ENCODE measurements at places on chromosomes 3 and 15.

GRCh38 chr3:155737844-155738460 is 6.9 kb downstream of the PLCH1 start:
- no peak for DNase-seq

GRCh38 chr3:15728766-15729165 is 69.0 kb downstream of the ANKRD28 start:
- no peak for DNase-seq

DNA sequence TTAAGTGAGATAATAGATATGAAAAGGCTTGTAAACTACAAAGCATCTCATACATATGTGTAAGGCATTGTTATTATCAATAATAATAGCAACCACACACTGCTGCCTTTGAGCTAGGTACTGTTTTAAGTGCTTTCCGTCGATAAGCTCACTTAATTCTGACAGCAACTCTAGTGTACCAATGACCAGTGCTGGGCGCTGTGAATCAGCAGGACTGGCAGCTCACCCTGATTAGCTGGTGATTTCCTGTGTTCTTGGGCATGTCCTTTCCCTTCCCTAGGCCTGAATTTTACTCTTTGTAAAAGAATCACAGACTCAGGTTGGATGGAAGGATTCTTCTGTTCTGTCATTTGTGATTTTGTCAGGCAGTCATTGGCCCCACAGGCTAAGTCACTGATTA is 215.6 kb downstream of the LPP start:
- no peak for DNase-seq

- peak; percentile 83 for DNase-seq
Measured at GRCh38 chr15:64180235-64180824, 17.5 kb upstream of the PPIB start.

GRCh38 chr15:68989541-68990230 is 24.8 kb upstream of the NOX5 start:
- no peak for DNase-seq

DNA sequence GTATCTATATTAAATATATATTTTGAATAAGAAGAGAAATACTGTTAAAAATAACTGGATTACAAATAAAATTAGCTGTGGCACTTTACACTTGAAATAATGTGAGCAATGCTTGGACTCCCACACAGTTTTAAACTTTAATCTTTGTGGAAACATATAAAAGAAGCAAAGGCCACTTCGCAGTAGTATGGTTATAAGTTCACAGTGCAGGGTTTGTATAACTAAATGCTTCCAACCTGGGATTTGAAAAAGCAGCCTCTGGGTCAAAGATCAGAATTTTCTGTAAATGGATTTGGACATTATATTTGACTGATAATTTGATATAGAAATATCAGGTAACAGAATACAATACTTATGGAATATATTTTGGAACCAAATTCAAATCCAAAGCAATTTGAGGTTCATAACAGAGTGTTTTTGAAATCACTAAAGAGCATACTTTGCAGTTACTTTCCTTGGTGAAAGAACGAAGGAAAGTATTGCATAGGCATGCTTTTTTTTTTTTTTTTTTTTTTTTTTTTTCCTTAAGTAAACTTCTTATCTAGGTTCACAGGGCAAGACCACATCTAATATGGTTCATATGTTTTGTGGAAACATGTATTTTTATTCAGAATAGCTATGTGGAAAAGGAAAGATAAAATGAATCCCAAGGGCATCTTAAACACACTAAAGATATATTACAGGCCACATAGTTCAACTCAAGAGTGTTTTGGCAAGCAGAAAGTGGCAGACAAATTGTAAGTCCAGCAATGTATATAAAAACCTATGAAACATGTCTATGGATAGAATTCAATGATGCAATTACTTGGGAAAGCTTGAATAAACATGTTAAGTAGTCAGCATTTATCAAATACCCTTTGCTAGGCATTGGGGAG is 47.1 kb upstream of the SGO1 start:
- DNase-seq = no peak

GRCh38 chr3:110420158-110420641 is 651.4 kb upstream of the NECTIN3 start:
- DNase-seq = no peak

- DNase-seq = no peak
Measured at GRCh38 chr3:55647063-55647462, 160.0 kb upstream of the WNT5A start.

- DNase-seq = no peak
Measured at GRCh38 chr3:172658344-172659245, 52.3 kb downstream of the NCEH1 start.

DNA sequence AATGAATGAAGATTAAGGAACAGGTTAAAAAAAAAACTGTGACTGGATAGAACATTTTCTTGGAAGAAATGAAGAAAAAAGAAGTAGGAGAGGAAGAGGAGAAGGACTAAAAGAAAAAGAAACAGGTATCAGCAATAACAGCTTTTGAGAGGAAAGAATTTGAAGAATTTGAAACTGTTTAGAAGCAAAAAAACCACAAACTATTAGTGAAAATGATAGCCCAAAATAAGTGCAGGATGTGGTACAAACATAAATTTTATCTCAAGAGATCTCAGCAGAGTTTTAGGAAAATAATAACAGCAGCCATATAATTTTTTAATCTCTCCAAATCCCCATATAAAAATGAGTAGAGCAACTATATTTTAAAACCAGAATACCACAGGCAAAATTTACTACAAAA is 8.8 kb upstream of the A4GNT start:
- no peak for DNase-seq

- DNase-seq = peak; percentile 82
Measured at GRCh38 chr15:60585743-60586708, 107.1 kb upstream of the ICE2 start.

GRCh38 chr3:53056442-53056841 is 10.6 kb upstream of the SFMBT1 start:
- no peak for DNase-seq

DNA sequence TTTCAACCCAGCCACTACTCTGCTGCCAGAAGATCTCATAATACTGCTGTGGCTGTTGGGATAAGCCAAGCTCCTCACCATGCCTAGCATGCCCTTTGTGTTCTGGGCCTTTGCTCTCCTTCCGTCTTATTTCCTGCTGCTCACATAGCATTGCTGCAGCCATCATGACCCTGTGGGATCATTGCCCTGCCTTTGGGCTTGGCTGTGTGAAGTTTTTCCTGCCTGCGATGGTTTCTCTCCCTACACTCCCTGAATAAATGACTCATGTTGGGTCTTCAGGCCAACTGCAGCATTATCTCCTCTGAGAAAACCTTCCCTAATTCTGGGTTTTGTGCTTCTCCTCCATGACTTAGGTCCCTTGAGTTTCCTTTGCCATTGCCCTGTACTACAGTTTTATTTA is 20.8 kb upstream of the TRA2B start:
- no peak for DNase-seq

DNA sequence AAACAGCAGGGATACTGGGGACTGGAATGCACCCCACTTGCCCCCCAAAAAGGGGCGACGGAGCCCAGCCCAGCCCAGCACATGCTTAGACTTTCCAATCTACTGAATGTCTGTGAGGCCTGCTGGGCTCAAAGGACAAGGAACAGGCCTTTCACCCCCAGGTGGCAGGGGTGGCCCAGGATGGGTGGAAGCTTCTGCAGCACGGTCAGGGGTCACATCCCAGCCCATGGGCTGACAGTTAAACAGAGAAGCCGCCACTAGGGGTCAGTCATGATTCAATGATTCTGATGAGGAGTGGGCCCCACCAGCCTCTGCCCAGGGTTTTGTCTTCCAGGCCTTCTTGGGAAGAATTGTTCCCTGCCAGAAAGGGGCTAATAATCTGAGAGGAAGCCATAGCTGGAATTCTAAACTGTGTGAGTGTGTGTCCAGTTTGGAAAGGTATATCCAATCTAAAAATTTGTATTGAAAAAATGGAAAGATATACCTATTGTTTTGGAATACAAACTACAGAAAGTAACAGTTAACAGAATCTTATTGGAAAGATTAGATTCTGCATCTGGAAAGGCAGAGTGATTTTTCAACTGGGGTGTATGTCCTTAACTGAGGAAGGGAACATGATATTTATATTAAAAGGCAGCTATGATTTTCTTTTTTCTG is 2.2 kb downstream of the CHRNB4 start:
- peak; percentile 53 for DNase-seq

GRCh38 chr3:56974247-56974930 is 86.1 kb upstream of the SPATA12 start:
- no peak for DNase-seq

DNA sequence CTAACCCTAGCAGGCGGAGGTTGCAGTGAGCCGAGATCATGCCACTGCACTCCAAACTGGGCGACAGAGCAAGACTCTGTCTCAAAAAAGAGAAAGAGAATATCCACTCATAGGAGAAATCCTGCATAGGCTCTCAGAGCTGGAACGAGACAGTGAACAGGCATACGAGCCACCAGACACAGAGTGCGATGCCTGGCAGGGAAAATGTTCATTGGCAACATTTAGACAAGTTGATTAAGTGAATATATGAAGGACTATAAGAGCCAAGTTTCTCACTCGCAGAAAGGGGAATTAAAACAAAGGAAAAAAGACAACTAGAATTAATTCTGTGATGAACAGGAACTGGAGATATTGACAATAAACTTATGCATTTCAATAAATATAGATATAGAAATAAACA is 27.1 kb upstream of the ARHGEF26 start:
- no peak for DNase-seq

DNA sequence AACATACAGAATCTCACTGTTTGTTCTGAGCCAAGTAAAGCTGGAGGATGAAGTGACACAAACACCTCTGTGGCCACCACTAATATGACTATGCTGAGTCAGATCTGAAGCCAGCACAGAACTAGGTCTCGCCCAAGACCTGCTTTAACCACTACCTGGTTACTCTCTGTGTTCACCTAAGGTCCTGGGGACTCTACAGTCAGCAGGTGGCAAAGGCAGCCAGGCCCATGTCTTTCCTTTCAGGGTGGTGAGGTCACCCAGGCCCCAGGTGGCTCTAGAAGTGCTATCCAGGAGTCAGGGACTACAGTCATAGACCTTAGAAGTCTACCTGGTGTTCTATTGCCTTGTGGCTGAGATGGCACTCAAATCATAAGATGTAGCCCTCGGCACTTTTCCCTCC is 287.9 kb upstream of the ARRDC4 start:
- DNase-seq = no peak

DNA sequence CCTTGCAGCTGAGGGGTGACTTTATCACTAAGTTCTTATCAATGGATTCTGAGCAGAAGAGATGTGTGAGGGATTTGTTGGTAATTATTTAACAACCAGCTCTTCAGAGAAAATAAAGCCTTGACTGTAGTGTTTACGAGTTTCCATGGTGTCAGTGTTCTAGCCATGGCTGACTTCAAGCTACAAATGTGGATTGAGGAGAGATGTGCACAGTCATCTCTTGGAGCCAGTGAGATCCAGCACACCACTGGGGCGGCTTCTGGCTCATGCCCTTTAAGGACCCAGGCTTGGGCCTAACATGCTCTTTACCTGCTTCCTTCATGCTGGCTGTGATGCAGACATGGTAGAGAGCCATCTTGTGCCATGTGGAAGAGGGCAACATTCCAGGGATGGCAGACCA is 145.6 kb upstream of the MRPS22 start:
- DNase-seq = no peak

DNA sequence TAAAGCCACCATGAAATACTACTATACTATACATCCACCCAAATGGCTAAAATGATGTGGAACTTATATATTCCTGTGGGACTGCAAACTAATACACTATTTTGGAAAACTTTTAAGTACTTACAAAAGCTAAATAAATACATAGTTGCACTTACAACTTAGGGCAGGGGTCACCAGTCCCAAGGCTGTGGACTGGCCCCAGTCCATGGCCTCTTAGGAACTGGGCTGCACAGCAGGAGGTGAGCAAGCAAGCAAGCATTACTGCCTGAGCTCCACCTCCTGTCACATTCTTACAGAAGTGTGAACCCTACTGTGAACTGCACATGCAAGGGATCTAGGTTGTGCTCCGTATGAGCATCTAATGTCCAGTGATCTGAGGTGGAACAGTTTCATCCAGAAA is 18.1 kb downstream of the PIGB start:
- no peak for DNase-seq

GRCh38 chr3:117278424-117279190 is 569.0 kb downstream of the TUSC7 start:
- DNase-seq = no peak

GRCh38 chr15:78108300-78109084 is 16.1 kb downstream of the SH2D7 start:
- DNase-seq = peak; percentile 27

- DNase-seq = peak; percentile 57
Measured at GRCh38 chr15:71730277-71731144, 79.8 kb upstream of the NR2E3 start.

DNA sequence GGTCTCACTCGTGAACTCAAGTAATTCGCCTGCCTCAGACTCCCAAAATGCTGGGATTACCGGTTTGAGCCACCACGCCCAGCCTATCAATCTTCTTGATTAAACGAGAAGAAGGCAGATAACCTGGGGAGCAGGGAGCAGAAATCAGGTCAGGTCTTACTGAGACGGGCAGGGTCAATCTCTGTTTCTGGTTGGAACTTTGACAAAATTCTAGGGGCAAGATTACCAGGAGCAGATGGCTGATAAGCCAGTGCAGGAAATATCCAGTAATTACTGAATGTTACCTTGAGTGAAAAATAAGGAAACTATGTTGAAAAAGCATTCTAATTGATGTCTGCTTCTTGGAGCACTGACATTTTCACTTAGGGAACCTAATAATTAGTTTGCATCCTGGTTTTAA is 24.4 kb upstream of the GOLM2 start:
- no peak for DNase-seq

DNA sequence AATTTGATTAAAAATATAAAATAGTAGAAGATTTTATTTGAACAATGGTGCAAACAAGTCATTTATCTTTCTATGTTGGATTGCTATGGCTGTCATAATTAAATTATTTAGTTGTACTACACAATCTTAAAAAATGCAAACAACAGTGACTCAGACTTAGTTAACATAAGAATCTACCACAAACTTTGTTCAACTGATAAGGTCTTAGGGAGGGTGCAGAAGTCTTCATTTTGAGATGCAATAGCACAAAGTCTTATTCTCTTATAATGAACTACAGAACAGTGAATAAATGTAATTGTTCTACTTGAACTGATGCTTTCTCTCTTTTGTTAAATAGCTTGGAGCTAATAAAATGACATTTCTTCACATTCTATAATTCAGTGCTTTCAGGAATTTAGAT is 482.8 kb upstream of the NAALADL2 start:
- DNase-seq = no peak

- no peak for DNase-seq
Measured at GRCh38 chr15:61083081-61083787, 145.9 kb downstream of the RORA start.

DNA sequence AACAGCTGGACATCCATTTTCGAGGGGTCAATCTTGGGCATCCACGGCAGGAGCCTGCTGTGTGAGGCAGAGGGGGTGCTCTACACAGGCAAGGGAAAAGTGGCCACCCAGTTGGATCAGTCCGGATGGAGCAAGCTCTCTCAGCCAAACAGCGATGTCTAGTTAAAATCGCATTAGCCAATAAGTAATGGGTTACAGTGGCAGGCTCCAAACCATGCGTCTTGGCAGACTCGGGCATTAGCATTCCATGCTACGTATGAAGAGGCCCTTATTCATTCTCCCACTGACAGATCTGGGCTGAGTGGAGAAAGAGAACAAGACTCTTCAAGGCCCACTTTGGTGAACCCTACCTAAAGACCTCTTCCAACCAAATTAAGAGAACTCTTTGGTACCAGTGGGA is 49.3 kb downstream of the CCNB2 start:
- DNase-seq = no peak

Data from NCI-H1105 treated with DMSO at 0.1 percent for 48 hours (cell line).